ENCODE measurements at places on chromosomes 1 and 21. TPM values are rescaled to one million over a fixed set of nuclear protein-coding genes. Genes with fewer than 3 reads are reported as not detected.

- DNase-seq, result no peak
Measured at GRCh38 chr1:5970610-5971273, 21.5 kb downstream of the NPHP4 start.

DNA sequence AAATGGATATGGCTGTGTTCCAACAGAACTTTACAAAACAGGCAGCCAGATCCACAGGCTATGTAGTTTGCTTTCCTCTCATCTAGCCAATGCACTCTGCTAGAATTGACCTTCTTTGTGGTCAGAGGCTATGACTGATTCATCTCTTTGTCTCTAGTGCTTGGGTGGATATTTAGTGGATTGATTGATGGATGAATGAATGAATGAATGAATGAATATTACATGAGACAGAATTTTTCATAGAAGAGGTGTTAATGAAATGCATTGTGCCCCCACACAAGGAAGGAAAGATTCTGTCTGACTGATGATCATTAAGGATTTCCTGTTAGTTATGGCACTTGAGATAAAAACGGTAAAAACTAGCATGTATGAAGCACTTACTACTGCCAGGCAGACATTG is 50.5 kb upstream of the ZYG11A start:
- no peak for DNase-seq

GRCh38 chr21:44024257-44024656 is 12.1 kb downstream of the TRAPPC10 start:
- DNase-seq, result no peak

Gene CFHR3
- total RNA-seq, result not detected

Gene KRTAP13-2
- total RNA-seq, result not detected

GRCh38 chr21:14382486-14382834 is 486 bp downstream of the HSPA13 start:
- no peak for DNase-seq

DNA sequence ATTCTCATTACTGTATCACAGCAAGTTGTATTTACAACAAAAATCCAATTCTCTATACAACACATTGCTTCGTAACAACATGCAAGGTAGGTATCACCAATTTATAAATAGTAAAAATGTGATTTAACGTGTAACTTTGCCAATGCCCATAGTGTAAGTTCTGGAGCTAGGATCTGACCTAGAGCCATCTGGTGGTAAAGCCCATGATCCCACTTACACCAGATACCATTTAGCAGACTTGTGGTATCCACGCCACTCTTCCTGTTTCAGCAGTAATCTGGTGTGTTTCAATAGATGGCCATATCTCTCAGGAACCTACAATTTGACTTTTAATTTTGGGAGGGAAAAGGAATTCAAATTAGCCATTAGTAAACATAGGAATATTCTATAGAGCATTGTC is 10.2 kb downstream of the SETSIP start:
- no peak for DNase-seq

DNA sequence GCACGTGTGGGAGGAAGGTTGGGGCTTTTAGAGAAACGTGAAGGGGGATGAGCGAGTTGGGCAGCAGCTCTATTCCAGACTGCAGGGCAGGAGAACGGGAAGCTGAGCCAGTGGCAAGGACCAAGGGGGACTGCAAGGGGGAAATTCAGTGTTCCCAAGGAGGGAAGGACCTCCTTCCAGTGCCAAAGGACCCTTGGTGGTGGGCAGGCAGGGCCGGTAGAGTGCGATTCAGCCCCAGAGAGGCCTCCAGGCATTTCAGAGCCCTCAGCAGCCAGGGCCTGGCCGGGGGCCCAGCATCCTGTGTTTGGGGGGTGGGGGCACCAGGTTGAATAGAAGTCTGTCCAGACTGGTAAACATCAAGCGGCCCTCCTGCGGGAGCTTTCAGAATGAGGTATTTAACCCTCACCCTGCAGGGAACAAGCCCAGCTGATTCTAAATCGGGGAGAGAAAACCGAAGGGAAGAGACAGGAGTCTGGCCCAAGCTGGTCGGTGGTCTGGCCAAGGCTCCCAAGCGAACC is 2.3 kb downstream of the COL9A2 start:
- DNase-seq, result no peak

GRCh38 chr1:206105464-206105995 is 11.7 kb downstream of the AVPR1B start:
- DNase-seq, result no peak

DNA sequence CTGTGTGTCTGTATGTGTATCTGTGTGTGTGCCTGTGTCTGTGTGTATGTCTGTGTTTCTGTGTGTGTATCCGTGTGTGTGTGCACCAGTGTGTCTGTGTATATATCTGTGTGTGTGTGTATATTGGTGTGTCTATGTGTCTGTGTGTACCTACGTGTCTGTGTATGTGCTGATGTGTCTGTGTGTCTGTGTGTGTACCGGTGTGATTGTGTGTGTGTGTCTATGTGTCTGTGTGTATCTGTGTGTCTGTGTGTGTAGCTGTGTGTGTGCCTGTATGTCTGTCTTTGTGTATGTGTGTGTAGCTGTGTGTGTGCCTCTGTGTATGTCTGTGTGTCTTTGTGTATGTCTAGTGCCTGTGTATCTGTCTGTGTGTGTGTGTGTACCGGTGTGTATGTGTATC is 32.0 kb downstream of the CAMK2N1 start:
- no peak for DNase-seq

- DNase-seq, result no peak
Measured at GRCh38 chr1:241250465-241250864, 106.5 kb downstream of the RGS7 start.

DNA sequence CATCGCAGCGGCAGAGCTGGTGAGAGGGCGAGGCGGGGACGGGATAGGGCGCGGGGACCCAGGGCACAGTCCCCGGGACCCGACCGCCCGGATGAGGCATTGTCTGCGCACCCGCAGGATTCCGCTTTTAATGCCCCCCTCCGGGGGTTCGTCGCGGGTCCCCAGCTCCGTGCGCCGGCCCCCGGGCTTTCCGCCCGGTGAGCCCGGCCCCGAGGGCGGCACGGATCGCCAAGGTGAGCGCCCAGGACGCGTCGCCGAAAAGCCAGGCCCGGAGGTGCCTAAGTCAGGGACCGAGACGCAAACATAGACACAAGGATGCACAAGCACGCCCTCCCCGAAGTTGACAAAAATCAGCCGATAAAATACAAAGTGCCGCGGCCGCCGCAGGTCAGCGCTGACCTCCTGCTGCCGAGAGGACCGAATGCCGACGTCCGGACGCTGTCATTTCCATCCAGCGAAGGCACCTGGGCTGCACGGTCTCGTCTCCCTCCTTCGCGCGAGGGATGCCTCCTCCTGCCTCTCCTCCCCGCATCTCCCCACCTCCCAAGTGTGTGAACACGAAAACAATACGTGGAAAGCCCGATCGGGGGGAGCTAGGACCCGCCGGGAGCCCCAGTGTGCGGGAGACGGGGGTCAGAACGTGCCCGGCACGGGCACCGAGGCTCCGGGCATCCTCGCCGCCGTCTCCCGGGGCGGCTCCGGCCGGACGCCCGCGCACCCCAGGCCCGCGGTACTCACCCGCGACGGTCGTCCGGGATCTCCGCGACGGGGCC is 101.1 kb upstream of the SOD1 start:
- DNase-seq, result peak; percentile 17

GRCh38 chr1:79074975-79075374 is 68.4 kb upstream of the ADGRL4 start:
- no peak for DNase-seq

- no peak for DNase-seq
Measured at GRCh38 chr21:21463456-21463855, 465.2 kb downstream of the NCAM2 start.

Gene PRDM16
- 0.12 TPM for total RNA-seq

GRCh38 chr1:233359431-233359830 is 31.9 kb downstream of the MAP3K21 start:
- DNase-seq, result no peak

GRCh38 chr1:45038240-45038639 is 26.2 kb downstream of the UROD start:
- no peak for DNase-seq

All from activated naive CD8-positive, alpha-beta T cell treated with anti-CD3 and anti-CD28 coated beads for 36 hours (primary cell).